ENCODE measurements at places on chromosomes 6 and 20.

- DNase-seq = no peak
Observed at GRCh38 chr6:33571637-33572316, 8.3 kb downstream of the BAK1 start.

- no peak for DNase-seq
Observed at GRCh38 chr6:109297406-109298110, 84.7 kb downstream of the CD164 start.

- DNase-seq = no peak
Observed at GRCh38 chr20:2738331-2739041, 45.9 kb downstream of the EBF4 start.

DNA sequence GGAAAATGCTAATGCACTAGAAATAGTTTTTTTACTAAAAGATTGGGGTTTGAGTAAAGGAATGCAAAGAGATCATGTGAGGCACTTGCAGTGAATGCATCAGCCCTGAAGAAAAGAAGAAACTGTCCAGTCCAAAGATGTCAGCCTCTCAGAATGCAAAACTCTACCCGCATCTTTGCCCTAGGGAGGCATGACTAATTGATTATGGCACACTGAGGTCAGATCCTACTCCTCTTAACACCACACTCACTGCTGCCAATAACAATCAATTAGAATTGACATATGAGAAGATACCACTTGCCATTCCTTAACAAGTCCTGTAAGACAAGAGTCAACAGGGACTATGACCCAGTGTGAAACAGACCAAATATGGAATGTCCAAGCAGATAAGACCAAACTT is 262.3 kb upstream of the PLN start:
- no peak for DNase-seq

- no peak for DNase-seq
Observed at GRCh38 chr20:54680872-54681619, 205.7 kb downstream of the DOK5 start.

All from activated CD8-positive, alpha-beta memory T cell treated with anti-CD3 and anti-CD28 coated beads for 4 hours (primary cell).